ENCODE measurements at places on chromosomes 11 and 22.

DNA sequence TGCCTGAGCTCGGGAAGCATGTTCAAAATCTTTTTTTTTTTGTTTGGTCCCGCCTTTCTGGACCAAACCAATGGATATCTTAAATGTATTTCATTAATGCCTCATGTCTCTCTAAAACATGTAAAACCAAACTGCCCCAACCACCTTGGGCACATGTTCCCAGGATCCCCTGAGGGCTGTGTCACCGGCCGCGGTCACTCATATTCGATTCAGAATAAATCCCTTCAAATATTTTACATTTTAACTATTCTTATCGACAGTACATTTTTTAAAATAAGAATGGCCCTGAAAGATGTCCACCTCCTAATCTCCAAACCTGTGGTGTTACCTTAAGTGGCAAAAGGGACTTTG, 2.1 kb downstream of the RNH1 start:
- no peak for DNase-seq

GRCh38 chr11:67006029-67006884, 16.7 kb upstream of the SYT12 start:
- DNase-seq, result peak; percentile 25

DNA sequence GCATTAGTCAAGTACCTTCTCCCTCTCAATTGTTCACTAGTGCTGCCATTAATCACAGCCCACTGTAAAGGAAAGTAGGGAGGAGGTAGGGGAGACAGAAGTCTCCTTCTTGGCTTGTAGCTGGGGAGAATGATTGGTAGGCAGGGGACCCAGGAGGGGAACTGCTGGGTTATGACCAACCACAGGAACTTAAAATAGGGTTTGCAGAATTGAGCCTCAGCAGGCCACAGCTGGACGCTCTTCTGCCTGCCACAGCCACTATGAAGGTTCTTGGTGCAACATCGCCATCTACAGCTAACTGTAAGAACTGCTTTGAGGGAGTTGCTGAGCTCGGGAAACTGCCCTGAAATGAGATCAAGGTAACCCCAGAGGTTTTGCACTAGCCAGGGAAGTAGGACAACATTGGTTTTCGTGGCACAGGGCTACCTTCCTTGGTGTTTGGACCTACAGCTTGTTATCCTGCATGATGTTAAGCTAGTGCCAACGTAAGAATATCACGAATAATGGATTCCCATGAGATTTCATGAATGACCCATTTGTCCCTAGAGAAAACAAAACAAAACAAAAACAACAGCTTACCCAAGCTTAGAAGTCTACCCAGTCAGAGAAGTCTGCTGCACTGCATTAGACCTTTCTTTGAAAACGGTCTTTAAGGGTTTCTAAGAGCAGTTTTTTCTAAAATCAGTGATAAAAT, 787.1 kb upstream of the API5 start:
- no peak for DNase-seq

GRCh38 chr11:613369-613968, 2.3 kb downstream of the IRF7 start:
- peak; percentile 82 for DNase-seq

DNA sequence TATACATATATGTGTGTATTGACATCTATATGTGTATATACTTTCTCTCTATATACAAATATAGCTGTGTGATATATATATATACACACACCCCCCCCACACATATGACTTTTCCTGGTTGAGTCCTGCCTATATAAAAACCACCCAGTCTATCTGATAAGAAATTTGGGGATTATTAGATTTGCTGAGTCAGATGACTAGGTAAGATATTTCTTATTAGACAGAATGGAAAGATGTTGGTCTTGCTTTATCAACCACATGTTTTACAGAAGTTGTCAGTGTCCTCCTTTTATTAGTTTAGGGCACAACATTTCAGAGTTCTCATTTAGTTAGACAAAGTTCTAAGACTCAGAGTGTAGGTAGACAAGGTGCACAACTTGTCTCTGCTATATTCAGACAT, 953.3 kb downstream of the METTL15 start:
- no peak for DNase-seq

DNA sequence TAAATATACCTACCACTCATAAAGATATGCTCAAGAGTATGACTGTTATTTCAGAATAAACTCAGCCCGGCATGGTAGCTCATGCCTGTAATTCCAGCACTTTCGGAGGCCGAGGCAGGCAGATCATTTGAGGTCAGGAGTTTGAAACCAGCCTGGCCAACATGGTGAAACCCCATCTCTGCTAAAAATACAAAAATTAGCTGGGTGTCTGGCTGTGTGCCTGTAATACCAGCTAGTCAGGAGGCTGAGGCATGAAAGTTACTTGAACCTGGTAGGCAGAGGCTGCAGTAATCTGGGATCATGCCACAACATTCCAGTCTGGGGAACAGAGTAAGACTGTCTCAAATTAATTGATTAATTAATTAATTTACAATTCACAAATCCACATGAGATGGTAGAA, 208.2 kb upstream of the PDGFD start:
- DNase-seq, result no peak

DNA sequence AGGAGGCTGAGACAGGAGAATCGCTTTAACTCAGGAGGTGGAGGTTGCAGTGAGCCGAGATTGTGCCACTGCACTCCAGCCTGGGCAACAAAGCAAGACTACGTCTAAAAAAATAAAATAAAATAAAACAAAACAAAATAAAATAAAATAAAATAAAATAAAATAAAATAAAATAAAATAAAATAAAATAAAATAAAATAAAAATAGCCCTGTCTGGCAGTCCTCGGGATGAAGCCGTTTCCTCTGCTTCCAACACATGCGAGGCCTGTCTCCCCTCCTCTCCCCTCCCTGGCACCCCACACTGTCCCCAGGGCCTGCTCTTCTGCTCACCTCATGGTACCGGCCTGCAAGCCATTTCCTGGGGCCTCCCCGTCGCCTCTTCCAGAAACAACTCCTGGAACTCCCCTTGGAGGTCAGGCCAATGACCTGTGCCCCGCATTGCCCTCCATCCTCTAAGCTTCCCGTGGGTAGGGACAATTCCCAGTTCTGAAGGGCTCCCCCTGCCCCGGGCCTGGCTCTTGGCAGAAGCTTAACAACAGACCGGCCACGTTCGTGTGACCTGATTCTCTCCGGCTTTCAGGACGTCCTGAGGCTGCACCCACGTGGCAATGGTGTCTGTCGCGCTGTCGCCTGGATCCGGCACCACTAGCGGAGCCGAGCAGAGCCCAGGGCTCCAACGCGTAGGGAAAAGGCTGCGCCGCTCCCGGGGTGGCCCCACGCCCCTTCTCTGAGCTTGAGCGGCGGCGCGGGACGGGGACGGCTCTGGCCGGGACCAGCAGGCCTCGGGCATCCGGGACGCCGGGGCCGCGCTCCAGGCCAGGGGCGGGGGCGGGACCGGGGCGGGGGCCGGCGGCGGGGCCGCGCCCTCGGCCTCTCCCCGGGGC, 456 bp upstream of the PARVB start:
- DNase-seq, result peak; percentile 34

DNA sequence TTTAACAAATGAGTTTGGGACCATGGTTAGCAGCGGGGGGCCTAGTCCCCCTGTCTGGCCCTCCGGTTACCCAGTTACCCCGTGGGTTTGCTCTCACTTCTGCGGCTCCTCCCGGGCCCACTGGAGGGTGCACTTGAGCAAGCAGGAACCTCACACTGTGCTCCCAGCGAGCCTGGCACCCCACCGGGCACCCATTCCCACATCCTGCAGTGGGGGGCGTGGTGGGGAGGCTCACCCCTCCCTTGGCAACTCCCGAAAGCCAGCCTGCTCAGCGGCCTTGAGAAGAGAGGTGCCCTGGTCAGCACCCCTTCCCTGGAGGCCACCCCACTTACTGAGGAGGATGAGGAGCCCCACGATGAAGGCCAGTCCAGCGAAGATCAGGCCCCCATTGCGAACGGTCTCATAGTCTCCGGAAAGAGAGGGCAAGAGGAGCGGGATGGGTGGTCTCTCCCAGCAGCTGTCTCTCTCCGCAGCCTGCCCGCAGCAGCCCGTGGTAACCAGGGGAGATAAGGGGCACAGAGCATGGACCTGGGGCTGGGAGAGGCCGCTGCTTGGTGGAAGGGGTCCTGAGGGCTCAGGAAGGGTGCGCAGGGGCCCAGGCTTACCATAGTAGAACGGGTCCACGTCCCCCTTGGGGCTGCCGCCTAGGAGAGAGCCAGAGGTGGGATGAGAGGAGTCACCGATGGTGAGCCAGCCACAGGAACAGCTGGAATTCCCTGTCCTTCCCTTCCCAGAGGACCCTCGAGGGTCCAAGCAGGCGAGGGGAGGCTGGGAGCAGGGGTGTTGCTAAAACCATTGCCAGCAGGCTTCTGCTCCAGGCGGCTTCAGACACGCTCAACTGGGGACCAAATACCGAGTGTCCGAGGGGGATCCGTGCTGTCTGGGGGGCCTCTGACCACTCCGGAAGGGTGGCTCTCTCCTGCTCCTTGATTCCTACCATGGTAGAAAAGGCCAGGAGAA, 2.2 kb downstream of the FXYD2 start:
- DNase-seq, result peak; percentile 57

- peak; percentile 81 for DNase-seq
These were observed at the start of gene DAGLA for GRCh38 chr11:61679893-61680621. Gene DAGLA (plus strand): TSS chr11:61680391. CDS start chr11:61720156, 39,765 bp downstream.

GRCh38 chr11:118605116-118605867, 2.1 kb upstream of the PHLDB1 start:
- DNase-seq, result no peak

- DNase-seq, result no peak
These were observed 88.5 kb downstream of the ZBTB16 start for GRCh38 chr11:114148013-114148382.

DNA sequence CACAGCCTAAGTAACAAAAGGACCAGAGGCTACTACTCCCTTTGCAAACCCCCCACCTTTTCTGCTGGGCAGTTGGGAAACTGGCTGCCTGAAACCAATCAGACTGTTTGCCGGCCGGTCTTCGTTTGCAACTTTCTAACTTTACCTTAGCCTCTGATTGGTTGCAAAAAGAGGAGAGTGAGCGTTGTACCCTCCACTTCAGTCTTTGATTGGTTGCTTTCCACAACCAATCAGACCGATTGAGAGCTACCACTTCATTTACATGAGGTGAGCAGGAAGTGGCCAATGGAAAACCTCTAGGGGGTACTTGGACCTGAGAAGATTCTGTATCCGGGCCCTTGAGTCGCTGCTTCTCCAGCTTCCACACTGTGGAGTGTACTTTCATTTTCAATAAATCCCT, 18.8 kb upstream of the CLNS1A start:
- DNase-seq, result no peak

GRCh38 chr11:123428116-123428715, 1.9 kb upstream of the GRAMD1B start:
- no peak for DNase-seq

- DNase-seq, result no peak
These were observed 107.5 kb downstream of the TENM4 start for GRCh38 chr11:79333355-79333754.

DNA sequence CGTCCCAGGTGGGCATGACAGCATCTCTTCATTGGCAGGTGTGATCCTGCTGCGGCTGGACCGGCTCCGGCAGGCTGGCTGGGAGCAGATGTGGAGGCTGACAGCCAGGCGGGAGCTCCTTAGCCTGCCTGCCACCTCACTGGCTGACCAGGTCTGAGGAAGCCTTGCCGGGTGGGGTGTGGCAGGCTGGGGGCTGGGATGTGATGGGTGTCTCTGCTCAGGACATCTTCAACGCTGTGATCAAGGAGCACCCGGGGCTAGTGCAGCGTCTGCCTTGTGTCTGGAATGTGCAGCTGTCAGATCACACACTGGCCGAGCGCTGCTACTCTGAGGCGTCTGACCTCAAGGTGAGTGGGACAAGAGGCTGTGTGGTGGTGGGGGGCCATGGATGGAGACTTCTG, 3.5 kb downstream of the LARGE2 start:
- no peak for DNase-seq

GRCh38 chr22:21942407-21943343, 10.0 kb downstream of the PPM1F start:
- no peak for DNase-seq

DNA sequence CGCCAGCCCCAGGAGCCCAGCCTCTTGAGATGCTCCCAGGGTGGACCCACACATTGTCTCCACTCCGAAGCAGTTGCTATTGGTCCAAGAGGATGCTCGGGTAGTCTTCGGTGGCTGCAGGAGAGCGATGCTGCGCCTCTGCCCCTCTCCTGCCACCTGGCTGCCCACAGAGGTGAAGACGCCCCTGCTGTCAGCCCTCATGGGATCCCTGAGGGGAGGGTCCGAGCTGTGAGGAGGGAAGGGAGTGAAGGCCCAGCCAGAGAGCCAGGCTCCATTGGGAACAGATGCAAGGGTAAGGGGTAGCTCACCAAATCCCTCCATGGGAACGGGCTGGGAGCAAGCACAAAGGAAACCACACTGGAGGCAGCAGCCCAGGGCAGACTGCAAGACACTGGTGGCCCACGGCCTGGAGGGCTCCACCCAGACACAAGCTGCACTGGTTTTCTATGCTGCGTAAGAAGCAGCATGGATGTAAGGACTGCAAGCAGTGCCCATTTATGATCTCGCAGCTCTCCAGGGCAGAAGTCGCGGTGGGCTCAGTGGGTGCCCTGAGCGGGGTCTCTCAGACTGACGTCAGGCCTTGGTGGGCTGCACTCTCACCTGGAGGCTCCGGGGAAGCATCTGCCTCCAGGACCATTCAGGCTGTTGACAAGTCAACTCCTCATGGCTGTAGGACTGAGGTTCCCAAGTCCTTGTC, 15.7 kb downstream of the TSPAN32 start:
- no peak for DNase-seq

GRCh38 chr11:11415901-11416300, 62.9 kb upstream of the CSNK2A3 start:
- no peak for DNase-seq

DNA sequence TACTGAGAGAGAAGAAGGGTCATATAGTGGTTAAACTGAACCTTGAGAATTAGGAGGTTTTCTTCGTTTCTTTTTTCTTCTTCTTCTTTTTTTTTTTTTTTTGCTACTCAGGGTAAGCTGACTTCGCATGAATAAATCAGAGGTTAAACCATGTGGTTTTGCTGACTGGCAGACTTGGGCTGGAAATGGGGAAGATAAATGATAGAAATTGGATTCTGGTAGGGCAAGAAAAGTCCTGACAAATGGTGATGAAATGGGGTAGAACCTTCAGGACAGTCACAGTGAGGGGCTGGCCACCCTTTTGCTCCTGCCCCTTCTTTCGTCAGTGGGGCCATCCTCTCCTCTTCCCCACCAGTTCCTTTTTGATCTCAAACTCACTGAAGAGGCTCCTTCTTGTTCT, 1.6 kb upstream of the SWAP70 start:
- DNase-seq, result peak; percentile 10

GRCh38 chr22:20956258-20957101, 10.6 kb upstream of the AIFM3 start:
- DNase-seq, result no peak

DNA sequence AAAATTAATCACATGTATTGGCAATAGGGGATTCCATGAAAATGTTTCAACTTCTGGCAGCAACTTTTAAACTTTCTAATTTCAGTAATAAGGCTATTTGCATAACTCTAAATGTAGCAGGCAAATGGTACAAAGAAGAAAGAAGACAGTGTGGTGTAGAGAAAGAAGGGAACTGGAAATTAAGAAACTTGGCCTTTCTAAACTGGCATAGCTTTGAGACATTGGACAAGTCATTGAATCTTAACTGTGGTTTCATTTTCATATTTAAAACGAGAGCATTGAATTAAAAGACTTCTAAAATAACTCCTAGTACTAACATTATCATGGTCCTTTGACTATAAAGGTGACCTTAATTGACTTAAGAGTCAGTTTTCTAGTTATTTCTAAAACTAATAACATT, 125.0 kb downstream of the UVRAG start:
- no peak for DNase-seq

Measured in CD4-positive, alpha-beta T cell treated with Interleukin-4 for 1 hour (primary cell).